ENCODE measurements at places on chromosomes 7 and 10. TPM values are rescaled to one million over a fixed set of nuclear protein-coding genes. Genes with fewer than 3 reads are reported as not detected.

The MARCHF5 gene
- 9.5 TPM for total RNA-seq

The ARL3 gene
- 7.3 TPM for total RNA-seq

DNA sequence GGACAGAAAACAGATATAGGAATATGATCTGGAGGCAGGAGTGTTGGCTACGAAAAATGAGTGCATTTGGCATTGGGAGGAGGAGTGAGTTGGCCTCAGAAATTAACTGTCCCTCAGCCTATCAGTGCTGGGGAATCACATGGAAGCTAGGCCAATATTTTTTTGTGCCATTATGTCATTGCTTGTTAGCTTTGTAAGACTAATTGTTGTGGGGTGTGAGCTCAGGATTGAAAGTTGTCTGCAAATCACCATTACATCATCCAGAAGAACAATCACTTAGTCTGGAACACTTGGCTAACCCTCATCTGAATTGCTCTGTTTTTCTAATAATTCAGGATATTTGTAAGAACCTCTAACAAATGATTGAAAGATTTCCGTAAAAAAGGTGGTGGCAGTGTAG, 45.2 kb upstream of the SEMA3D start:
- DNase-seq = no peak

The NAPEPLD gene
- total RNA-seq = 11.4 TPM

All from sigmoid colon (tissue), 7 donors.